ENCODE measurements at places on chromosomes 6 and 20.
A peak's percentile ranks its signal among the peaks of the same experiment; 100 is the strongest.

DNA sequence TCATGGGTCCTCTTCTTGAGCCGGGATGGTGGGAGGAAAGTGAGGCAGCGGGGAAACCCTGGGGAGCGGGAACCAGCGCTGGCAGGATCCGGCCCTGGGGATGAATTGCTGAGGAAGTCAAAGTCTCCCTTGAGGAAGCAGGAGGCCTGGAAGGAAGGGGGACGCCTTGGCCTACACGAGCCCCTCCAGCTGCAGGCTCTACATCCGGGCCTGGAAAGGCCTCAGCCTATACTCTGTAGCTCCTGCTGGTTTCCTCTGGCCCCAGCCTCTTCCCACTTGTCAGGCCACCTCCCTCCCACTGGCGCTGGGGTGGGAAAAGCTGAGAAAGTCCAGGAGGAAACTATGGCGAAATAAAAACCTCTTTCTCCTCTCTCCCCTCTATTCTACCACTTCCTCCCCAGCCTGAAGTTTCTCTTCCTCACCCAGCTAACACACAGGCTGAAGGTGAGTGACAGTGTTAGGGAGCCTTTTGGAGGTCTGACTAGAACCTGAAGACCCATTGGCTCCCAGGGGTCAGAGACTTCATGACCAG, 14.9 kb downstream of the TREML2 start:
- no peak for DNase-seq

DNA sequence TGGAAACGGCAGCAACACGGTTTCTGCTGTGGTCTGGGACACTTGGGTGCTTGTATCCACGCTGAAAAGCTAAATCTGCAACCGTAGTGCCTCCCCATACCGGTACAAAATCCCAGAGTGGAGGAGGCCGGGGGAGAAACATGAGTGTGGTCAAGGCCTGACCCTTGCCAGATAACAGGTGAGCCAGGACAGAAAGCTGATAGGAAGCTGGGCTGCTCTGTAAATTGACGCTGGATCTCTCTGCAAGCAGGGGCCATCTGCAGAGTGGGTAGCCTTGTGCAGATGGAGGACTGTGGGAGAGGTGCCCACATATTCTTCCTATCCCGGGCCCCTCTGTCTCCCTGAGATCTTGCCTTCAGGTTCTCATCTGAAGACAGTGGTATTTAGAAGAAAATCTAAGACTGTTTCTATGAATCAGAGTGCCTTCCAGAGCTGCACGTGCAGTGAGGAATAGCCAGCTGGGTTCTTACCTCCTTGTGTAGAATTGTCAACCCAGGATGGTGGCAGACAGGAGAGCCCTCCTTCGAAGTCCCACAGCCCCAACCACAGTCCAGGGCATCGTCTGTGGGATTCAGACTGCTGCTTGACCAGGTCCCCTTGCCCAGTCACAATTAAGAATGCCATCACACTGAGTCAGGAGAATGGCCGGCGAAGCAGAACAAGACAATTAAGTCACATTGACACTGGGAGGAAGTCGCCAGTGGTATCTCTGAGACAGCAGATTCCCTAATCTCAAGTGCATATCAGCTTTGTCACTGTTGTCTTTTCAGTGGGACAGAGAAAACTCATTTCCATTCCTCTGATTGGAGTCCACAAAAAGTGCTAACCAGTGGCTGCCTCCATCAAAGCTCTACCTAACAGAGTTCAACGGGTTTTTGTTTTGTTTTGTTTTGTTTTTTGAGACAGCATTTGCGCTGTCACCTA, 100.0 kb upstream of the RIPOR2 start:
- no peak for DNase-seq

DNA sequence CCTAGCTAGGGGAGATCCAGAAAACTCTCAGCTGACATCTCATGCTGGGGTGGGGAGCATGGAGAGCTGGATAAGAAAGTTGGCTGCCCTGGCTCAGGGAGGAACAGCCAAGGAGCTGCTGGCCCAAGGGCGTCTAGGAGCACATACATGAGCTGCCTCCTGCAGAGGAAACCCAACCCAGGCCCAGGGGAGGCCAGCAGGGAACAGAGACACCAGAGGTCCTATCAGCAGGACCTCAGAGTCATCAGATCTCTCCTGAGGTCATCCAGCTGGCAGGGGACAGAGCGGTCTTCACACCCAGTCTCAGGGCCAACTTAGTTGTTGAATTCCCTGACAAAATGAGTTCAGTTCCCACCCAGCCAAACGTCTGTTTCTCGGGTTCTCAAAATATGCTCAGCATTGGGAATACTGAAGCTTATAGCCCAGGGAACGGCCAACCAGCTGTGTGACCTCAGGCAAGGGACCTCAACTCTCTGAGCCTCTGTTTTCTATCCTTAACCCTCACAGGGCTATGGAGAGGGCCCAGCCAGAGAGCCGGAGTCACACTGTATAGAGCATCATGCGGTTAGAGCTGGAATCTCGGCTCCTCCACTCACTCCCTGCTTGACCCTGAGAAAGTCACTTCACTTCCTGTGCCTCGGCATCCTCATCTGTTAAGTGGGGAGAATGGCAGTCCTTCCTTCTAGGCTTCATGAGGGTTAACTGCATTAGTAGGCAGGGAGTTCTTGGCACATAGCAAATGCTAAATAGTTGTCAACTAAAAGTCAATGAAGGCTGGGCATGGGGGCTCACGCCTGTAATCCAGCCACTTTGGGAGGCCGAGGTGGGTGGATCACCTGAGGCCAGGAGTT, 13.8 kb downstream of the ADA start:
- peak; percentile 86 for DNase-seq

DNA sequence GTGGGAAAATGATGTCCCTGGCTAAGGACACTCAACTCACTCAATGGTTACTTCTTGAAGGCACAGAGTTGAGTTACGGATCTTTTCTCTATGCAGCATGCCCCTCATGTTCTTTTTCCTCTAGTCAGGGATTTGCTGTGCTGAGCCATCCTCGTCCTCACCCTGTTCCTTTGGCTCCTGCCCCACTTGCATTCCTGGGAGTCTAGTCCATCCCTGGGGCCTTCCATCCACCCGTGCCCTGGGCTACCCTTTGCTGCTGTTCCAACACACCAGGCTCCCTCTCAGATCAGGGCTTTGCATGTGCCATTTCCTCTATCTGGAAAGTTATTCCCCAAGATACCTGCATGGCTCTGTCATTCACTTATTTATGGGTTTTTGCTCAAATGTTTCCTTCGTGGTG, 13.3 kb upstream of the KCNG1 start:
- DNase-seq = no peak

GRCh38 chr6:119830494-119831295, 481.1 kb upstream of the MAN1A1 start:
- no peak for DNase-seq

- no peak for DNase-seq
Observed at GRCh38 chr20:9253006-9253539, 184.2 kb downstream of the PLCB4 start.

GRCh38 chr20:32626859-32627636, 41.9 kb upstream of the NOL4L start:
- DNase-seq = no peak

DNA sequence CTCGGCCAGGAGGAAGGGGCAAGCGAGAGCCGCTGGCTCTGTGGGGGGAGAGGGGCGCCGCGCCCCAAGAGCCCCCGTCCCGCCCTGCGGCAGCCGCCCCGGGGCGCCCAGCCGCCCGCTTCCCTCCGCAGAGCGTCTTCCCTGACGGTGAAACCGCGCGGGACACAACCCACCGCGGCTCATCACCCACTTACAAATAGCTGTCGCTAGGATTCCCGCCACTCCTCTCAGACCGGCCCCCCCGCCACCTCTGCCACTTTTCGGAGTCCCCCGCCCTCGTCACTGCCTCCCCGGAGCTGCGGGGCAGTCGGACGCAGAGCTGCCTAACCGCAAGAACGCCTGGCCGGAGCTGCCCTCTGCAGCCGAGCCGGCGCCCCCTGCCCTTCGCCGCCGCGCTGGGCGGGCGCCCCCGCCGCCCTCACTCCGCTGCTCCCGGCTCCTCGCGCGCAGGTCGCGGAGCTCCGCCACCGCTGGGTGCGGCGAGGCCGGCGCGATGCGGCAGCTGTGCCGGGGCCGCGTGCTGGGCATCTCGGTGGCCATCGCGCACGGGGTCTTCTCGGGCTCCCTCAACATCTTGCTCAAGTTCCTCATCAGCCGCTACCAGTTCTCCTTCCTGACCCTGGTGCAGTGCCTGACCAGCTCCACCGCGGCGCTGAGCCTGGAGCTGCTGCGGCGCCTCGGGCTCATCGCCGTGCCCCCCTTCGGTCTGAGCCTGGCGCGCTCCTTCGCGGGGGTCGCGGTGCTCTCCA, at the start of gene SLC35D3:
Gene SLC35D3, plus strand, starts transcription at position 366 of the 749 bp plus-strand sequence. Its CDS starts 128 bp downstream, at position 494.
- DNase-seq = no peak

GRCh38 chr20:45910670-45911485, 1.1 kb downstream of the PLTP start:
- DNase-seq = peak; percentile 99

GRCh38 chr6:117906507-117906957, 532 bp upstream of the SLC35F1 start:
- no peak for DNase-seq

DNA sequence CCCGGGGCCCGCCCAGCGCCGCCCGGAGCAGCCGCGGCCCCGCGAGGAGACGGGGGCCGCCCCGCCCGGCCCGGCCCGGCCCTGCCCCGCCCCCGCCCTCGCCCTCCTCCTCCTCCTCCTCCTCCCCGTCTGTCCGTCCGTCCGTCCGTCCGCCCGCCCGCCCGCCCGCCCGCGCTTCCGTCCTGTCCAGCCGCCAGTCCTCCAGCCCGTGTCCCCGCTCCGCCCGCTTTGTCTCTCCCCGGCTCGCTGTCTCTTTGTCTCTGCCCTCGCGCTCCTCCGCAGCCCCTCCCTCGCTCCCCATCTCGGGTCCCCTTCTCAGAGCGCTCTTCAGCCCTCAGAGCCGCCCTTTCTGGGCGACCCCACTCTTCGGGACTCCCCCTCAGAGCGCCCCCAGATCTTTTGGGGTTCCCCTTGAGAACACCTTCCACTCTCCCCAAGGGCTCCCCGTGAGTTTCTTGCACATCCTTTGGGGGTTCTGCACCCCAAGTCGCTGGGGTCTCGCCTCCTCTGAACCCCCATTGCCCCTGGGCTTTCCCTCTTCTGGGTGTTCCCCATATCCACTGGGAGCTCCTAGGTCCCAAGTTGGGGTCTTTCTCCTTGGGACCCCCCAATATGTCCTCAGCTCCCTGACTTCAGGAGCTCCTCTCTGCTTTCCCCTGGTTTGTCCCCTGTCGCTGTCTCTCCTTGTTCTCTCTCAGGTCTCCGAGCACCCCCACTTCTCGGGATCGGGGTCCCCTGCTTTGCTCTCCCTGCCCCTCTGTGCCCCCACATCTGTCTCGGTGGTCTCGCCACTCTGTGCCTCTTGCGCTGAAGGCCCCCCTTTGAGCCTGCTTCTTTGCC, 79.5 kb upstream of the MYL9 start:
- DNase-seq = peak; percentile 86

GRCh38 chr6:1657116-1657770, 47.5 kb downstream of the FOXC1 start:
- DNase-seq = no peak

DNA sequence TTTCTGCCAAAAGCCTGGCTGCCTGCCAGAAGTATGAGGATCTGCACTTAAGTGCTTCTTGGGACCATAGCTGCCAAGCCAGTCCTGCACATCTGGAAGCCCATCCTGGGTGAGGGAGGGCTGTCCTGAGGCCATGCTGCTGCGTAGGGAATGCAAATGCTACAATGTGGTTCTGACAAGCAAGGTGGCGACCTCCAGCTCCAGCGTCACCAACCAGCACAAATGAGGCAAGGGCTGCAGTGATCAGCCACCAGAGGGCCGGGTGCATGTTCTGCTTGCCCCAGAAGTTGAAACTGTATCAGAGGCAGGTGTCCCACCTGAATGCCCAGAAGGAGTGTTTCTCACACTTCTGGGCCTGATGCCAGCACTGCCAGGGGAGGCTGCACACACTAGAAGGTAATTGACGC, 99.1 kb upstream of the KCNQ5 start:
- no peak for DNase-seq

GRCh38 chr20:35226884-35227681, 593 bp downstream of the MMP24 start:
- DNase-seq = peak; percentile 23

- no peak for DNase-seq
Observed at GRCh38 chr6:130913120-130913519, 85.9 kb downstream of the SMLR1 start.

GRCh38 chr6:19905584-19905983, 68.4 kb downstream of the ID4 start:
- no peak for DNase-seq

GRCh38 chr20:13650474-13650873, 11.7 kb upstream of the TASP1 start:
- DNase-seq = no peak

DNA sequence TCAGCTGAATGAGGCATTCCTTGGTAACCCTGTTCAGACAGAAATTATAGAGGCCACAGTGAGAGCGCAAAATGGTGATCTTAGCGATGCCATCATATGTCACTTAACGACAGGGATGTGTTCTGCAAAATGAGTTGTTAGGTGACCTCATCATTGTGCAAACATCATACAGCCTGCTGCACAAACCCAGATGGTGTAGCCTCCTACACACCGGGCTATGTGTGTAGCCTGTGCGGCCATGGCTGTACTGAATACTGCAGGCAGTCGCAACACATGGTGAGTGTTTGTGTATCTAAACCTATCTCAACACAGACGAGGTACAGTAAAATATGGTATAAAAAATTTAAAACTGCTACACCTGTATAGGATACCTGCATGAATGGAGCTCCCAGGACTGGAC, 234.1 kb upstream of the PMEPA1 start:
- DNase-seq = no peak

DNA sequence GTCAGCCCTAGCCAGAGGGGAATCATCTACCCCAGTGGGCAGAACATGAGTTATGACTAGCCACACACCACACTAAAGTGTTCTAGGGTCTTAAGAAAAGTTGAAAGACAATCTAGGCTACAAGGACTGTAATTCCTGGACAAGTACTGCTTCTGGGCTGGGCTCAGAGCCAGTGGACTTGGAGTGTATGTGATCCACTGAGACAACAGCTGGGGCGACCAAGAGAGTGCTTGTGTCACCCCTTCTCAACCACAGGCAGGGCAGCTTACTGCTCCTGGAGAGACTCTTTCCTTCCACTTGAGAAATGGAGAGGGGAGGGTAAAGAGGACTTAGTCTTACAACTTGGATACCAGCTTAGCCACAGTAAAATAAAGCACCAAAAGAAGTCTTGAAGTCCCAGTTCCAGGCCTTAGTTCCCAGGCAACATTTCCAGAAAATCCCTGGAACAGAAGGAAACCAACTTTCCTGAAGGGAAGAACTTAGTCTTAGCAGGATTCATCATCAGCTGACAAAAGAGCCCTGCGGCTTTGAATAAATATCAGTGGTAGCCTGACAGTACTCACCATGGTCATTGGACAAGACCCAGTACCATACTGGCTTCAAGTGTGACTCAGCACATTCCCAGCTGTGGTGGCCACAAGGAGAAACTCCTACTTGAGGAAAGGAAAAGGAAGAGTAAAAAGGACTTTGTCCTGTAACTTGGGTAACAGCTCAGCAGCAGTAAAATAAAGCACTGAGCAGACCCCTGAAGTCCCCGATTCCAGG, 355.1 kb upstream of the ADGRB3 start:
- no peak for DNase-seq

GRCh38 chr6:48959251-48960060, 503.6 kb downstream of the MMUT start:
- no peak for DNase-seq

DNA sequence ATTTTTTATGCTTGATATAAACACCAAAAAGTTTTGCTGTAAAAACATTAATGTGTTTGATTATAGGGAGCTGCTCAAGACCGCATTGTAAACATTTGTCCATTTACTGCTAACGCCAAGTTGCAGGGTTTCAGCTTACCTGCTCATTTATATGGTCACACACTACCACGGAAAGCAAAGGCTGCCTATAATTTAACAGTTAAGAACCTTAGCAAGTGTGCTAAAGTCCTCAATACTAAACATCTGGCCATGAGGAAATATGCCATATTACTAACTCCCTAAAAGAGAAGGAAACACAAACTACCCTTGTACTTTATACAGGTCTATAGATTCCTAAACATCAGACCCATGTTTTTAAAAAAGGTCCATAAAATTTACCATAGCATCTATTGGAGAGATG, 129.5 kb downstream of the ASCC3 start:
- no peak for DNase-seq

Measured in tibial artery (tissue), 4 donors.